ENCODE measurements at places on chromosomes 11 and 22.

DNA sequence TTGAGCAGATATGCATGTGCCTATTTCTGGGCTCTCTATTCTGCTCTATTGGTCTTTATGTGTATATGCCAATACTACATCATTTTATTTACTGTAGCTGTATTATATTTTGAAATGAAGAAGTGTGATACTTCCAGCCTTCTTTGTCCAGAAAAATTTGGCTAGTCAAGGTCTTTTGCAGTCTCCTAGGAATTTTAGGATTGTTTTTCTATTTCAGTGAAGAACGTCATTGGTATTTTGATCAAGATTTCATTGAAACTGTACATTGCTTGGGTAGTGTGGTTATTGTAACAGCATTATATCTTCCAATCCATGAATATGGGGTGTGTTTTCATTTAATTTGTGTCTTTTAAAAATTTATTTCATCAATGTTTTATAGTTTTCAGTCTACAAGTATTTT is 400.3 kb downstream of the AASDHPPT start:
- no peak for DNase-seq

DNA sequence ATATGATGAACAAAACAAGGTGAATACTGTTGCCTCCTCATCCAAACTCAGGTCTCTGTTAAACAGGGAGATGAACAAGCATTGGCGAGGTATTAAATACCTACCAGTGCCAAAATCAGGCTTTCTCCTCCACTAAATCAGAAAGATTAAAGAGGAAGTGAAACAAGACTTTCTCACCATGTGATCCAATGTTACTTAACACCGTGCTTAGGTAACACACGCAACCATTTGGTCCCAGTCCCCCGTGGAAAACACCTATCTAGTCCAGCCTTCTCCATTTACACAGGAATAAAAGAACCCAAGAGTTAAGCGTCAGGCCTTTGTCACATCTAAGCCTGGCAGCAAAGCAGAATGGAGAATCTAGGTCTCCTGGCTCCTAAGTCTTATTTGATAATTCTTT is 34.5 kb downstream of the TENM4 start:
- DNase-seq, result no peak

- no peak for DNase-seq
Observed at GRCh38 chr11:128174465-128175291, 412.7 kb downstream of the ETS1 start.

DNA sequence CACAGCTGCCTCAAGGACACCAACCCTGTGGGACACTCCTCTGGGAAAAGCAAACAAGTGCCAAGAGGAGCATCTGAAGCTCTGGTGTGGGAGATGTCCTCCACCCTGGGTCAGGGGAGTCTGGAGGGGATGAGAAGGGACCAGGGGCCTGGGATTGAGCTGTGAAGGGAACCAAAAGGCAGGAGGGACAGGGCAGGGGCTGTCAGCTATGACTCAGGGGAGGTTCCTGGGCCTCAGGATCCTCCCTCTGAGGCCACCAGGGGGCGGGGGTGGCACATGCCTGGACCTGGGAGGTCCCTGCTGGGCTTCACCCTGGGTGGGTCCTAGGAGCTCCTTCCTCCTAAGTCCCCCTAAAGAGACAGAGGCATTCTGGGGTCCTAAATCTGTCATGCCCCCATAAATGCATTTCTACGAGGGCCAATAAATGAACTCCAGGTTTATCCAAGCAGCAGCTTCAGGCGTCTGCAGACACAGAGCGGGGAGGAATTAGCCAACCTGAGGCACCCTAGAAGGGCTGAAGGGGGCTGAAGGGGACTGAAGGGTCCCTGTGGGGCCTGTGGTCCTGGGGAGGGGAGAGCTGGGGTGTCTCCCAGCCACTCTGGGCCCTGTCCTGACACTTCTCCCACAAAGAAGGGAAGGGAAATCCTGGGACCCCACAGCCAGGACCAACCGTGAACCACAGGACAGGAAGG is 31.9 kb upstream of the IGLL5 start:
- peak; percentile 8 for DNase-seq

DNA sequence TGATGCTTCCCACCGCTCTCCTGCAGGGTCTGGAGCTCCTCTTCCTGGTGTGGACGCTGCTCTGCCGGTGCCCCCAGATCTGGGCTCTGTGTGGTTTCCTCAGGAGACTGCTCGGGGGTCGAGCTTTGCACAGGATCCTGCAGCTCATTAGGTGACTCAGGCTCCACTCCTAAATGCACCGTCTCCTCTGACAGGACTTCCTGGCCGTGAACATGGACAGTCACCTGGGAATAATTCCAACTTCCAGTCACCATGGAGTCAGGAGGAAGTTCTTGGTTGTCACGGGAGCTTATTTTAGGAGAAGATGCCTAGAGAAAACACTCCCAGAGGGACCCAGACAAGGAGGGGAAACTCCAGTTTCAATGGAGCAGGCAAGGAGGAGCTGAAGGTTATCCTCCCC is 11.9 kb downstream of the ZNF202 start:
- no peak for DNase-seq

- DNase-seq, result no peak
Observed at GRCh38 chr11:33980897-33981296, 70.6 kb upstream of the CAPRIN1 start.

GRCh38 chr22:22943521-22944267 is 56.1 kb downstream of the IGLL5 start:
- DNase-seq, result no peak

DNA sequence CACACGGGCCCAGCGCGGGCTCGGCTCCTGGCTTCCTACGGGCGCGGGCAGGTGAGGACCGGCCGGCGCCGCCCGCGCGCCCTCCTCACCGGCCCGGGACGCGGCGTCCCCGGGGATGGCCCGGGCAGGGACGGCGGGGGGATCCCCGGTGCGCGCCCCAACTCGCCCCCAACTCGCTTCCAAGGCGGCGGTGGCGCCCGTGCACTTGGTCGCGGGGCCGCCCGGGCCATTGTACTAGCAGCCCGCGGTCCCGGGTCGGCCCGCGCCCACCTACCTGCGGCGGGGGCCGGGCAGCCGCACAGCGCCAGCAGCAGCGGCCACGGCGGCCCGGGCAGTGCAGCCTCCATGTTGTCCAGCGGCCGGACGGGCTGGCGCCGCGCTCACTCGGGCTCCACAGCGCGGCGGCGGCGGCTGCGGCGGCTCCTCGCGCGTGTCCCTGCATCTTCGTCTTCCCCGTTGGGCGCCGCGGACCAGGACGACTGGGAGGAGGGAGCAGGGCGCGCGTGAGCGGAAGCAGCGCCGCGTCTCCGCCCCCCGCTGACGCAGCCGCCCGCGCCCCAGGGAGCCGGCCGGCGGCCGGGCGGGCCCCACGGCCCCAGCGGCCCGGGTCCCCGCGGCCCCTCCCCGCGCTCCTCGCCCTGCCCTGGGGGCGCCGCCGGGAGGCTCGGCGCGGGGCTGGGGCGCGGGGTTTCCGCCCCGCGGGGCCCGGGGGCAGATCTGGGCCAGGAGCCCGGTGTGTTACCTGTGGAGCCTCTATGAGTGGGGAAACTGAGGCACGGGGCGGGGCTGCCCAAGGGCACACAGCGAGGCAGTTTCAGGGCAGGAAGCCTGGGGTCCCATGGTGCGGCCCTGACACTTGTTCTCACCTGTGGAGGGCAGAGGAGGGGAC is 159.3 kb upstream of the GRK3 start:
- peak; percentile 12 for DNase-seq

DNA sequence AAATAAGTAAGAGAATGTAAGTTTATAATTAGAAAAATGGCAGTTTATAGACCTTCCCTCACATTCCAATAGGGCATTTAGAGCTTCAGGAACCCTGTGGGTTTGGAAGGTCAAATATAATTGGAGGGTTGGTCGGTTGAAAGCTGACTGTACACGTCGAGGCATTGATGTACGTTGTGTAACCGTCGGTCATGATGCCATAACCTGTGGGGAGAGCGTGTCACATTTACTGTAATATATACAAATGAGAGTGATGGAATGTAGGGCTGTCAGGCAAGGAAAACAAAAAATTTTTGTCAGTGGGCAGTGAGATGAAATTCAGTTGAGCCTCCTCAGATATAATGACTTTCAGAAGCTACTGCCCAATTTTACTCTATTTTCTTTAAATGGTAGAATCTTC is 88.5 kb downstream of the ARL14EP start:
- DNase-seq, result no peak

DNA sequence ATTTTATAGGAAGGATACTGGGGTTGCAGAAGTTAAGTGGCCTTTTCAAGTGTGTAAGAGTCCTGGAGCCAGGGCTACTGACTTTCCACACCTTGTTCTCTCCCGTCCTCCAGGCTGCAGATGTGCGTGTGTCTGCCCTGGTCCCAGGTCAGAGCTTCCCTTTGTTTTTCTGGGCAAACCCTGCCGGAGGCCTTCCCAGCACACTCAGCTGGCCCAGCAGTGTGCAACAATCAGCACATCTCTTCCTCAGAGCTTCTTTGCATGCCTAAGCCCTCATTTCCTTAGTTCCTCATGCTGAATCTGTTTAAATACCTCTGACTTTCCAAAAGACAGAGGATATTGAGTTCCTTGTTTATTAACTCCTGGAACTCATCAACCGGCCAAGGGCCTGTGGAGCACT is 80.6 kb downstream of the KCNJ1 start:
- DNase-seq, result no peak

- no peak for DNase-seq
Observed at GRCh38 chr22:47308886-47309285, 546.4 kb downstream of the TBC1D22A start.

DNA sequence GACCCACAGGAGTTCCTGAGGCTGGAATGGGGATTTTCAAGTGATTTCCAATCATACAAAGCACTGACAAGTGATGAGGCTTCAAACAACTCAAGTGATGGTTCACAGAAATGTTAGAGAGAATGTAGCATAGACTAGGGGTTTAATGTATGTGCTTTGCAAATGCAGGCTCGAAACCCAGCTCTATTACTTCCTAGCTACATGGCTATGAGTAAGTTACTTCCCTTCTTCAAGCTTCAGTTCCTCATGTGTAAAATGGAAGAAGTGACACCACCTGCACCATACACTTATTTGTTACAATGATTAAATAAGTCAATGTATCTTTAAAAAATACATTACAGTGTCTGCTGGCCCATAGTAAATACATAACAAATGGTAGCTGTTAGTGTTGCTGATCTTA is 139.8 kb downstream of the CCDC81 start:
- no peak for DNase-seq

DNA sequence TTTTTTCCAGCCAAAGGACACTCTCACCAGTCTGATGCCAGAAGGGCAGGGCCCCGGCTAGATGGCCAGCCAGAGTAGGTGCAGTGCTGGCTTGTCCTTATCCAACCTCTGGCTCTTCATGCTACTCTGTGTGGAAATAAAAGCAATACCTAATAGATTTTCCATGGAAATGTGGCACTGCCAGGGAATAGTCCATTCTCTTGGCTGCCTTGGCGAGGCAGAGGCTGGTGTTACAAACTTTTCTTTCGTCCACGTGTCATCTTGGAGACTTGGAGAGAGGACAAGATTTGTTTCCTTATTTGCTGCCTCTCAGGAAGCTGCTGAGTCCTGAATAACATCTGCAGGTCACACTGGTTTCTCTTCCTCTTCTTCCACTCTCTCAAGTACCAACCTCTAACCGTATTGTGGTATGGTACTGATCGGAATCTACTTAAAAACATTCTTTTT is 17.2 kb upstream of the C1QTNF4 start:
- no peak for DNase-seq

DNA sequence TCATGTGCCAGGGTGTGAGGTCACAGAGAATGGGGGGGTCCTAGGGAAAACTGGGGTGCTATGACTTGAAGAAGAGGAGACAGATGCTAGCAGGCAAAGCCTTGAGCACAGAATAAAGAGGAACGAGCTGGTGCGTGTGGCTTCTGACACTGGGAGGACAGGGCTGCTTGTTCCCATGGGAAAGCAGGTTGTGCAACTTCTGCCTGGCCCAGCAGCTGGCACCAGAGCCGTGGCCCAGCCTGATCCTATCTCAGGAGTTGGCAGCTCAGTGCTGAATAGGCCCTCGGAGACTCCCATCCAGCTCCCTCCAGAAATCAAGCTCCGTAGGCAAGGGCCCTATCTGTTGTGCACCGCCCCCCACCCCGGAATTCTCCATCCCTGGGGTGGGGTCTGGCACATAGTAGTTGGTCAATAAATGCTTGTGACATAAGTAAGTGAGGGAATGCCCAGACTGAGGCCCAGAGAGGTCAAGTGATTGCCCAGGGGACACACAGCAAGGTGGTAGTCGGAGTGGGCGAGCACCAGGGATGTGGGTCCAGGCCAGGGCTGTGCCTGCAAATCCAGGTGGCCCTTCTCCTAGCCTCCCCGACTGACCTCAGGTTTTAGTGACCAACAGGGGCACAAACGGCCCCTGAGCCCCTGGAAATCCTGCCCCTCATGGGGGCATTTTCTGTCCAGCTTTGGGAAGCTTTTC is 19.5 kb upstream of the FADD start:
- no peak for DNase-seq

DNA sequence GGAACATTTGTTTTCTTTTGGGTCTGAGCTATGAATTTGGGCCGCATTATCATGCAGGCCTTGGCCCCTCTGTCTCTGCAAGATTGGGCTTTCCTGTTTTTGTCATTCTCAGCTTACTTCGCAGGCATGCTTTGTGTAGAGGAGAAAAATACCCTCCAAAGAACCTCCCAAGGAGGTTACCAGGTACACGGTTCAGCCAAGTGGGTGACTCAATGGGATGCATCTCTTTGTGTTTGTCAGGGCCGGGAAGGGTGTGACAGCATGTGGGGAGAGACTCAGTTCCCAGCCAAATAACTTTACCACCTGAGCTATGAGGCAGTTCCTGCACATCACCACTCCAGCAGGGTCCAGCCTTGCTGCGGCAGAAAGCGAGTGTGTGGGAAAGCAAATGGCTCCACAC is 47.8 kb upstream of the CLDN5 start:
- DNase-seq, result no peak

GRCh38 chr11:133816146-133816870 is 29.0 kb downstream of the SPATA19 start:
- no peak for DNase-seq

DNA sequence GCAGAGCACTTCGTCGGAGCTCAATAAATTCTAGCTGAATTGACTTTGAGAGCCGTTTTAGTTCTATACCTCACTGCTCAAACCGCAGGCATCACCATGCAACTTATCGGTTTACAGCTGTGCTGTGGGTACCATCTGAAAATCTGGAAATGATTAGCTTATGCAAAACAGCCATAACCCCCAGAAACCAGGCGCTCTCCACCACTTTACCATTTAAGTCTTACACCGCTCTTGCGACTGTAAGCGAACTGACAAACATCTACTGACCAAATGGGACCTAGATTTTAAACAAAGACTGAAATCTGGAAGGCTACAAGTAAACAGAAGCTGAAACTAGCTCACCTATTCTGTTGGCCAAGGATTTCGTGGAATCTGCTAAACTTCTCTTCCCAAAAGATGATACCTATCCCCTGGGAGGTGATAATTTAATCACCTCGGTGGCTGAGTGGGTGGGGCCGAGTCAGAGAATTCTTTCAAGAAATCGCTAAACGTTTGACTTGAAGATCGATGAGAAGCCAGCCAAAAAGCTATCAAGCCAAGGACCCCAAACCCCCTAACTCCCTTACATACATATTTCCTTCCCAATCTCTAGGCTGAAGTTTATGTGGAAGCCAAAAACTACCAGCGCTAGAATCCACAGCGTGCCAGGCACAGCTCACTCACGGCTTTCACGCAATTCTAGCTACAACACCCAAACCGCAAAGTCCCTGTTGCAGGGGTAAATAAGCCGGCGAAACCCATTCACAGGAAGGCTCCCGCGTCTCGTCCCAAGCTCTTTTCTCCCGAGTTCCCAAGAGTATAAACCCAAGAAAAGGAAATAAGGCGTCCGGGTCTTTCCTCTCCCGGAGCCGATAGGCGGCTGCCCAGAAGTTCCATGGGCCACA is 644 bp downstream of the SPTY2D1 start:
- no peak for DNase-seq

Data from stimulated activated CD8-positive, alpha-beta memory T cell treated with anti-CD3 and anti-CD28 coated beads, Interleukin-4, amount 100 ng/mL, for 1 hour (primary cell).